Fibroblast of skin of right quadriceps (primary cell): ENCODE measurements at places on chromosomes 5 and 9.

- DNase-seq, result peak; percentile 36
These were observed 1.2 kb downstream of the SPRY4 start for GRCh38 chr5:142323480-142324135.

GRCh38 chr9:4567601-4568000 lies 77.3 kb downstream of the SLC1A1 start:
- DNase-seq, result no peak

- no peak for DNase-seq
These were observed 167.3 kb upstream of the IRX1 start for GRCh38 chr5:3428334-3428733.

DNA sequence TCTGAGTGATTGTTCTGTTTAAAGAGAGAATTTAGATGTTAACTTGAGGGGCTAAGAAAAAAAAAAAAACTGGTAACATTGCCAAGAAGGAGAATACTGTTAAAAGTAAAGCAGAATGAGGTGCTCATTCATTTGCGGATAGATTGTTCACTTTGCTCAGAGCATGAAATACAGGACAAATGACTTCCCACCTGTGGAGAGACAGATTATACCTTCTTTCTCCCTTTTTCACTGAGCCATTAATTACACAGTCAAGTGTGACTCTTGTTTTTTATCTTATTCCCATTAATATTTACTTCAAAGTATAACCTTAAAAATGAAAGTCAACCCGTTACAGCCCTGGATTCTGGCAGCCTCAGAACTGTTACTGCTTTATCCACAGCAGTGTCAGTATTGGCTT lies 264.5 kb downstream of the TAF11L14 start:
- no peak for DNase-seq

- DNase-seq, result no peak
These were observed 37.9 kb upstream of the GABRP start for GRCh38 chr5:170745481-170746071.

DNA sequence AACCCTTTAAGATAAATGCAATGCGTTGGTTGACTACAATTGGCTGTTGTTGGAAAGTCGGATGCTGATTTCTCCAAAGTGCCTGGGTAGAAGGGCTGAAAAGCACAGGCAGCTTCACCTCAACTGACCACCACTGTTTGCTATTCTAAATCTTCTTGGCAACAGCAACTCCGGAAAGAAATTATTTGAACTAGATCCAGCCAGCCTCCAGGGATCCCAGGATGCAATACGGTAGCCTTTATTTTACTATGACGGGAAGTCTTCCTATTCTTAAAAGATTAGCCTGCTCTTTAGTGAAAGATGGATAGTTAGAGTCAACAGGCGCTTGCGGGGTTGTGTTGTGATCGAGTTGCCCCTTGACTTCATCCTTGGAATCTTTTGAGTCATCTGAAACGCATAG lies 78.6 kb upstream of the KLF9 start:
- DNase-seq, result no peak

GRCh38 chr9:104868687-104869404 lies 59.1 kb downstream of the ABCA1 start:
- peak; percentile 84 for DNase-seq

DNA sequence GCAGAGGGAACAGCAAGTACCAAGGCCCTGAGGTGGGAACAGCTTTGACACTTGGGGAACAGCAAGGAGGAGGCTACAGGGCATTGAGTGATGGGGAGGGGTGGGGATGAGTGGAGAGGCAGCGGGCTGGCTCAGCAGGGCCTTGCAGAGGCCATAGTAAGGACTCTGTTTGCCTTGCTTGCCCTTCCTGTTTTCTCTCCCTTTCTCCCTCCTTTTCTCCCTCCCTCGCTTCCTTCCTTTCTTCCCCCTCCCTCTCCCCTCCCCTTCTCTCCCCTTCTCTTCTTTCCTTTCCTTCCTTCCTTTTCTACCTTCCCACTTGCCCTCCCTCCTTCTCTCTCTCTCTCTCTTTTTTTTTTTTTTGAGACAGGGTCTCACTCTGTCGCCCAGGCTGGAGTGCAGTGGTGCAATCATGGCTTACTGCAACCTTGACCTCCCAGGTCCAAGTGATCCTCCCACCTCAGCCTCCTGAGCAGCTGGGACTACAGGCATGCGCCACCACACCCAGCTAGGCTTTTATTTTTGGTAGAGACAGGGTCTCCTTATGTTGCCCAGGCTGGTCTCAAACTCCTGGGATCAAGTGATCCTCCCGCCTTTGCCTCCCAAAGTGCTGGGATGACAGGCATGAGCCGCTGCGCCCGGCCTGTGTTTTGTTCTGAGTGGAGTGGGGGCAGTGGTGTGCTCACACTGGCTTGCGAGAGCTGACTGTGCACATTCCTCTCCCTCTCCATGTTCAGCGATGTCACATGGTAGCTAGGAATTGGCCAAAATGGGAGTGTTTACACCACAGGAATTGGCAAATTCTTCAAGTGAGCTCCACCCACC lies 17.1 kb downstream of the IER5L start:
- peak; percentile 70 for DNase-seq

DNA sequence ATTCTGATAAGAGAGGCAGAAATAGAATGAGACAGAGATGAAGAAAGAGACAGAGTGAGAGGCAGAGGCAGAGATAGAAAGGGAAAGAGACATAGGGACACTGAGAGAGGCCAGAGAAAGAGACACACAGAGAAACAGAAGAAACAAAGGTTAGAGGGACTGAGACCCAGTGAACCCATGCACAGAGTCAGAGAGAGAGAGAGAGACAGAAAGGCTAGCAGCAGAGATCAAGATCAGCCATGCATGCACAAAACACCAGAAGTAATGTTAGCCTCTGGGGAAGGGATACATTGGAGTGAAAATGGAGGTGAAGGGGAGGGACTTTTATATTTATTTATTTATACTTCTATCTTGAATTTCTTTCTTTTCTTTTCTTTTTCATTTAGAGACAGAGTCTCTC lies 14.1 kb upstream of the SPARC start:
- DNase-seq, result no peak
